ENCODE measurements at places on chromosomes 2 and 18.

DNA sequence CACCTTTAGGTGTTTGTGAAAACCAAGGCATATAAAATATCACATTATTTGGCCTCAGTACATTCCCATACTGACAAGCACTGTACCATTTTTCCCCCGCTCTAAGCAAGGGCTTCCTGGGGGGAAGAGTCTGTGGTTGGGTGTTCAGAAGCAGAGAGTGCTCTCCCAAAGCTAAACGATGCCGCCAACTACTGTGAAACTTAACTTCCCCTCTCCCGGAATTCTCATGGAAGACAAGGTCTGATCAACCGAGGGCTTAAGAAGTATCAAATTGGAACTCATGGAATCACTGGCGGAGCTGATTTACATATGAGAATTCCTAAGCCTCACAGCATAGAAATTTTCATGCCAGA, 433 bp upstream of the MFF start:
- no peak for DNase-seq

DNA sequence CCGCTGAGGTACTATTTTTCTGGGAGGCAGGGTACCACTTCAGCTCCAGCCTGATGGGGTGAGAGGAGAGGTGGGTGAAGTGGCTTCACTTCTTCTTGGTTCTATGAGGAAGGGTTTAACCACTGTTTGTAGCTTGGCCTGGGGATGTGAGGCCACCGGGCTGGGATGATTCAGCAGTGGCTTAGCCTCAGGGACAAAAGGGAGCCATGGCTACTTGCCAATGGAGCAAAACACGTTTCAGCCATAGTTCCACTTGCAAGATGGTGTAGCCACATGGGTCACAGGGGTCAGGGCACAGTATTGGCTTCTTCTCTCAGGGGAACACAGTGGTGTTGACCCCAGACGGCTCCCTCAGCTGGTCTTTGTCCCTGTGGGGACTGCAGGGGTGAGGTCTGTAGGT, 14.9 kb downstream of the ZDBF2 start:
- no peak for DNase-seq

GRCh38 chr18:13403786-13404549, 185.4 kb downstream of the LDLRAD4 start:
- DNase-seq = no peak

DNA sequence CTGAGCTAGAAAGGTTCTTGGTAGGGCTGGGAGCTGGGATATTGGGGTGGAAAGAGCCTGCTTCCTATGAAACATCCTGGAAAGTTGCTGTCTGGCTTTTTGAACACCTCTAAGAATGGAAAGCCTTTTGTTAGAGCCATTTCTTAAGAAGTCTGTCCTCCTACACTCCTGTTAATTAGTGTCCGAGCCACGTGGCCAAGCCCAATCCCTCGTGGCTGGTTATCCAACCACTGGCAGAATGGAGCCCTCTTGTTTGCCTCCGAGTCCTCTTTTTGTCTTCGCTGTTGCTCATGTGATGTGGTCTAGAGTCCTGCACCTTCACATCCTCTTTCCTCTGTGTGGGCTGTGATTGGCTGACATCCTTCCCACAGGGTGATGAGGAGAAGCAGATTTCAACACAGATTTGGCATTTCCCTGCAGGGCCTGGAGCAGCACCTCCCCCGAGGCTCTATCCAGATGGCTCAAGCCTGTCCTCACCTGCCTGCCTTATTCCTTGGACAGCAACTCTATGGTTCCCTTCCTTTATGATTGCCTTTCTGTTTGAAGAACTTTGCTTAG, 8.2 kb upstream of the TOGARAM2 start:
- DNase-seq = no peak

GRCh38 chr2:70566906-70567305, 13.3 kb upstream of the TGFA start:
- DNase-seq = no peak

- no peak for DNase-seq
These were observed 11.2 kb upstream of the IKZF2 start for GRCh38 chr2:213162516-213163118.

- no peak for DNase-seq
These were observed 1.5 kb upstream of the DLX1 start for GRCh38 chr2:172083628-172084394.

GRCh38 chr2:135219226-135219625, 167.1 kb downstream of the RAB3GAP1 start:
- no peak for DNase-seq

DNA sequence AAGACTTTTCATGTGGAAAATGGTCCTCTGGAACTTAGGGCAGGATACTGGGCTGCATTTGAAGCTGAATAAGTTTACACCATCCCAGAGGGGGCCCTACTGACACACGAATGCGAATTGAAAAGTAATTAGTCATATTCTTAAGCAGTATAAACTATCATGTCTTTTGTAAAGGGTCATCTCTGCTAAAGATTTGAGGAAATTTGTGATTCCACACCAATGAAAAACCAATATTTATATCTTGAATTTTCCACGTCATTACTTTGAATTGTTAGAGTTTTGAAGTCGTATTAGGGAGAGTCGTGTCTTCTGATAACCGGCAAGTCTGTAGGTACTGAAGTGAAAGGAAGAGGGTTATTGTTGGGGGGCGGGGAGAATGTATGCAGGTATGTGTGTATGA, 4.1 kb upstream of the OTX1 start:
- no peak for DNase-seq

GRCh38 chr2:188623995-188624643, 332.4 kb downstream of the GULP1 start:
- no peak for DNase-seq

- no peak for DNase-seq
These were observed 184.5 kb upstream of the CWC22 start for GRCh38 chr2:180191432-180192124.

DNA sequence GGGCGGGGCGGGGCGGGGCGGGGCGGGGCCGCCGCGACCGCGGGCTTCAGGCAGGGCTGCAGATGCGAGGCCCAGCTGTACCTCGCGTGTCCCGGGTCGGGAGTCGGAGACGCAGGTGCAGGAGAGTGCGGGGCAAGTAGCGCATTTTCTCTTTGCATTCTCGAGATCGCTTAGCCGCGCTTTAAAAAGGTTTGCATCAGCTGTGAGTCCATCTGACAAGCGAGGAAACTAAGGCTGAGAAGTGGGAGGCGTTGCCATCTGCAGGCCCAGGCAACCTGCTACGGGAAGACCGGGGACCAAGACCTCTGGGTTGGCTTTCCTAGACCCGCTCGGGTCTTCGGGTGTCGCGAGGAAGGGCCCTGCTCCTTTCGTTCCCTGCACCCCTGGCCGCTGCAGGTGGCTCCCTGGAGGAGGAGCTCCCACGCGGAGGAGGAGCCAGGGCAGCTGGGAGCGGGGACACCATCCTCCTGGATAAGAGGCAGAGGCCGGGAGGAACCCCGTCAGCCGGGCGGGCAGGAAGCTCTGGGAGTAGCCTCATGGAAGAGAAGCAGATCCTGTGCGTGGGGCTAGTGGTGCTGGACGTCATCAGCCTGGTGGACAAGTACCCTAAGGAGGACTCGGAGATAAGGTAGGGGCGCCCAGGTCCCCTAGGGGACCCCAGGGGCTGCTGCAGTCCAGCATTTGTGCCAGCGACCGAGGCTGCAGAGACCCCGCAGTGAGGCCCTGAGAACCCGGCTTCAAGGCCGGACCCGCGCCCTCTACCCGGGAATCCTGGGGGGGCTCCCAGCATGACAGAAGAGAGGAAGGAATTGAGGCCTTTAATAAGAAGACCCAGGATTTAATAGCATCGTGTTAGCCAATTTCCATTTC, at the start of gene KHK:
TSS of gene KHK (plus strand) at position 49 of the 870 bp plus-strand sequence. CDS start at position 537, 488 bp downstream.
- DNase-seq = no peak

DNA sequence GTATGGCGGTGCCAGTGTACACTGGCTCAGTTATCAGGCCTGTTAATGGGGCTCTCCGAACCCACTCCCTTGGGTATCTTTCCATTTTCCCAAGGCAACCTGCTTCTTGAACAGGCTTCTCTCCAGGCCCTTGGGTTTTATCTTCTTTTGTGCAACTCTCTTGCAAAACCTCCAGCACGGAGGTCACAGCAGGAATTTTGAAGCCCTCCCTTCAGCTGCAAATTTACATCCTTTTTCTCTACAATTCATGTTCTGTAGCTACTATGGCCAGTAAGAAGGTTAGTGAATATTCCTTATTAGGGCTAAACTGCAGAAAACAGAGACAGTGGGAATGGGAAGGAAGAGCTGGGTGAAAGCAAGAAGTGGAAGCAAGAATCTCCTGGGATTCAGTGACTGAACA, 10.4 kb upstream of the NPAS2 start:
- DNase-seq = no peak

- no peak for DNase-seq
These were observed 202.1 kb downstream of the EIPR1 start for GRCh38 chr2:3175568-3175955.

All from activated naive CD4-positive, alpha-beta T cell (primary cell).